Activated T-helper 1 cell treated with anti-CD3 and anti-CD28 coated beads, Interleukin-2, amount 50 U/mL, for 16 hours (primary cell): ENCODE measurements at places on chromosomes 11 and 22.

GRCh38 chr22:17484608-17485007, 78.7 kb upstream of the SLC25A18 start:
- DNase-seq = no peak

DNA sequence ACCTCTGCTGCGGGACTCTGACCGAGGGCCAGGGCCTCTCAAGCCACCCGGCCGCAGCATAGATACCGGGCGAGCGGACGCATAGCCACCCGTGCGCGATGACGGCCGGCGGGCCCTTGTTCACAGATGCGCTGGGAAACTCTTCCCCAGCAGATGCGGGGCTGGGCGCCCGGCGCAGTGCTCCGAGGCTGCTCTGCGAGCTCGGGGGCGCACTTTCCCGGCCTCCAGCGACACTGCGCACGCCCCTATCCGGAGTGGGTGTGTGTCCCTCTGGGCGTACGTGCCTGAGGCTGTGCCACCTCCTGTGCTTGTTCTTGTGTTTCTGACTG, 104.7 kb upstream of the E2F8 start:
- DNase-seq = no peak

DNA sequence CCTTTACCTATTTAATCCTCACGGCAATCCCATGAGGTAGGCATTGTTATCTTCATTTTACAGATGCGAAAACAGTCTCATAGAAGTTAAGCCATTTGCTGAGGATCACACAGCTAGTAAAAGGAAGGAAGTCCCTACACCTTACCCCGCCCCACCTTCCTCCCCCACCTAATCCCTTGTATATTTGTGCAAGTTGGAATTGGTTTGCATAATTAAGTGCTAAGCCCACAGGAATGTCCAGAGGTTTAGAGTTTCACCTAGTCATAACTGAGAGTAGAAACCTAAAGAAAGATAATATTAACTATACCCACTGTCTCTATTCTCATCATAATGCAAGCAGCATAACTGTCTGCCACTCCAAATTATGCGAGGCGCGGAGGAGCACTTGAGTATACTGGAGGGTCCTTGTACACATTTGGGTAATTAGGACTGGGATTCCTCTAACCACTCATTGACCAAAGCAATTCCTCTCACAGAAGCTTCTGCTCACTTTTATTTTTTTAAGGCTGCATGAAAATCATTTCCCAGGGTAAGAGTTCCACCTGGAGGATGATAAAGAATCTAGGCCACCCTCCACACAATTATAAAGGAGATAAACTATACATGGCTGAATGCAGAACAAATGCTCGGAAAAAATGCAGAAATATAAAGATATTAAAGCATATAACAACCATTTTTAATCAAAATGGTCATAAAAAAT, 199.9 kb downstream of the FAM181B start:
- DNase-seq = no peak

DNA sequence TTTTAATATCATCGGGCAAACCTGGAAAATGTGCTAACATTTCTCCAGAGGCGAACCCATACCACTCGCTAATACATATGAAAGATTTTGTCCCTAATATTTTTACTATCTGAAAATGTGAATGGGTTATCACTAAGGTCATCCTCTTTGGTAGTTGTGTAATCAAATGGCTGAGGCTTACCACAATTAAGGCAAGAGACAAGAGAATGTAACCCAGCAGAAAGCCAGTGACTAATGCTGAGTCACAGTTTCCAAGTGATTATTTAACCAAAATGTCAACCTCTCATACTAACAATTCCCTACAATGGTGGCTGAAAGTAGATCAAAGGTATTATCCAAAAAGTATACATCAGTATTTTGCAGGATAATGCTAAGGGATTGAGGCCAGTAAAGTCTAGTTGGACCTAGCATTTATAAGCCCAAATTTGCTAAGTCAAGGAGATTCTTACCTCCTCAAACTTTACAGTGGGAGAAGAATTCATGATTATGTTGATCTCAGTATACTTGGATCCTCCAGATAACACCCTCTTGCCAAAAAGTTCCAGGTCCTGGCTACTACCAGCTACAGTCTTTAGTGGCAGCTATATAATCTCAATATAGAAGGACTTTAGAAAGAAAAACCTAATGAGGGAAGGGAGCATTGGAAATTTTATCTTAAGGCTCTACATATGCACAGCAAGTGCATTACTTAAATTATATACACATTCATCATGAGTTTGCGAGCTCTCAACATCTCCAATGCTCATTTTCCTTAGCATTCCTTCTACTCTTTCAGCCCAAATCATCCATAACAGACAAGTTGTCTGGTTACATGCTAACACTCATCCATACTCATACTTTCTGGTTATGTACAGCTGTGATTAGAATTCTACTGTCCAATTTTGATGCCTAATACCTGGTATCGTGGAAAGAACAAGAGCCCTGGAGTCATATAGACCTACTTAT, 25.4 kb downstream of the SIK3 start:
- no peak for DNase-seq

DNA sequence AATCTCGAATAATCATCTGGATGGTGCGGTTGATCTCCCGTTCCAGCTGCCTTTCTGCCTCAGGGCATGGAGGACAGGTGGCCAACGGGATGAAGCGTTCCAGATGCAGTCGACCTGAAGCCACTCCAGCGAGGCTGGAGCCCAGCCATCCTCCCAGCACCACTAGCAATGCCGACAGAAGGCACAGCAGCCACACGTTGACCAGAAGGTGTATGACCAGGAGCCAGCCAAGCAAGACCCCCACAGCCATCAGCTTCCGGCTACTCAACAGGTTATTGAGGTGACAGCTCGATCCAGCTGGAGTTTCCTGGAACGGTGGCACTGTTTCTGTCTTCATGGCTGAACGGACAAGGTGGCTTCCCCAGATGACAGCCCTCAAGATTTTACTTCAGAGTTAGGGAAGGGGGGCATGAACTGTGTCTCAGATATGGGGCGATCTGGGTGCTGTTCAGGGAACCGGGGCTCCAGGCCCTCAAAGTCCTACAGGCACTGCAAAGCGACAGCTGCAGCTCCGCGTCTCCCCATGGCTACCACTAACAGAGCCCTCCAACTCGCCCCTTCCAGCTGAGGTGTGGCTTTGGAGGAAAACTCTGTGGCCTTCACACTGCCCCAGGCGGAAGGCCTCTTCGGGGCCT, 559 bp downstream of the SNX19 start:
- DNase-seq = no peak

DNA sequence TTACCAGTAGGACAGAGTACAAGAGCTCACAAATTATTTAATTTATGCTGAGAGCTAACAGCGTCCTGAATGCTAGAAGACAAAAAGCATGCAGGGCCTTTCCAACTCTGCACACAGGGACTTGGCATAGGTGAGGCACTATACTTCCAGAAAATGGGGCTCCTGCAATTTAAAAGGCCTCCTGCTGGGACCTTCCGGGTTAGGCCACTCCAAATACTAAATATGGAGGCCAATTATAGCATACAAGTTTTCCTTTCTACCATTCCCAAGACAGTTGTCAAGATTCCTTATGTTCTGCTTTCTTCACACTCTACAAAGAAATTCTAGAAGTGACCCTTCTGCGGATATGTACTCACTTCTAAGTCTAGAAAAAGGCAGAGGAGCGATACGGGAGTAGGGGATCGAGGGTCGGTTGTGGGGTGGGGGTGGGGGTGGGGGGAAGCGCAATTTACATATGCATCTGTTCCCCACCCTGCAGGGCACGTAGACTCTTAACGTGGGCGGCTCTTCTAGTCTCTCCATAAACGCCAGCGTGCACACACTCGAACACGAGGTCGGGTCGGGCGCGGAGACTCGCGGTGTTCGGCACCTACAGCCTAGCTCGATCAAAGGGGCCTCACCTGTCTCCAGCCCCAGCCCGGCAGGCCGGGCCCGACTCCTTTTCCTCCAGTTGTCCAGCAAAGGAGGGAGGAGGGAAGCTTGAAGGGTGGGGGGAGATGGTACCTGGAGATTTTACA, 728 bp downstream of the DCUN1D5 start:
- DNase-seq = no peak

- DNase-seq = no peak
Observed at GRCh38 chr11:119671561-119672015, 57.4 kb downstream of the NECTIN1 start.

DNA sequence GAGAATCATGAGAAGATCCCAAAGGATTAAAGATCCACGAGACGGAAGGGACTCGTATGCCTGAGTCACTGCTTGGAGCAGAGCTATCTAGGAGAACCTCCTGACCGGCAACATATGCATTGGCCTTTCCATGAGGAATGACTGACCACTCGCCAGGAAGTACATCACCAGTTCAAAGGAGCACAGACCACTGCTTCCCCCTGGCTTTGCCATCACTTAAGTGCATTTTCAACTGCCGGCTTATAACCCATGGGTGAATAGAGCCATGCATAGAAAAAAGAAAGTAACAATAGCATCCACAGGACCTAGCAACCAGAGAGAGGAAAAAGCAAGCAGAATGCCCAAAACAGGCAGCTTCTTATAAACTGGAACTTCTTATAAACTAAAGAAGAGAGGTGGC, 98.3 kb upstream of the ZC3H12C start:
- no peak for DNase-seq

GRCh38 chr11:90229791-90230190, 6.9 kb upstream of the CHORDC1 start:
- no peak for DNase-seq

GRCh38 chr11:73997120-73997770, 11.6 kb downstream of the UCP3 start:
- no peak for DNase-seq

DNA sequence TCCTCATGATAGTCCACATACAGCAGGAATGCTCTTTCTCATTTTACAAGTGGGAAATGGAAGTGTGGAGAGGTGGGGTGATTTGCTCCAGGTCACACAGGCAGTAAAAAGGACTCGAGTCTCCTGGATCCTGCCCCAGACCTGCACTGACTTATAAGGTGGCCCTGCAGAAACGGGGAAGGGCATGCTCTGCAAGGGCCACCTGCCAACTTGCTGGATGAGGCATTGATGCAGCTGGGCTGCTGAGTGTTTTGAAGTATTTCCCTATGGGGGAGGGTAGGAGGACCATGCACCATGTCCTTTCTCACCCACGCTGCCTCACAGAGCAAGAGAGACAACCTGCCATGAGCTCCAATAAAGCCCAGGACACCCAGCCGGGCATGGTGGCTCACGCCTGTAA, 36.9 kb downstream of the OR6Q1 start:
- DNase-seq = no peak

DNA sequence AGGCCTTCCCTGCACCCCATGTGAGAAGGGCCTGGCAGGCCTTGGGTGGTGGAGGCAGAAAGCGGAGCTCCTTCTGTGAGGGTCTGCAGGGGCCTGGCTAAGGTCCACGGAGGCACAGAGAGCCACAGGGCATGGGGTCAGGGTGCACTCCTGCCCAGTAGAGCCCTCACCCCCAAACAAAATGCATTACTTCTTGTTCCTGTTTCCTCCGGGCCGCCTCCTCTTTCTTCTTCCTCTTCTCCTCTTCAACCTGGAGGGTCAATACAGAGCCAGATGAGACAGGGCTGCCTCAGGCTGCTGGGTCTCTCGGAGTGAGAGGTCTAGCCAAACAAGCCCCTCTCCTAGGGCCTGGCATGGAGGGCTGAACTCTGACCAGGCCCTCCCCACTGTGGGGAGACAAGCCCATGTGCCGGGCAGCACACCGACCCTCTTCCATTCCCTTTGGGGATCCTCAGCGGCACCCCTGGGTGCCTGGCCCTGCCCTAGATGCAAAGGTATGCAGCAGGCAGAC, 10.3 kb upstream of the NAP1L4 start:
- no peak for DNase-seq

DNA sequence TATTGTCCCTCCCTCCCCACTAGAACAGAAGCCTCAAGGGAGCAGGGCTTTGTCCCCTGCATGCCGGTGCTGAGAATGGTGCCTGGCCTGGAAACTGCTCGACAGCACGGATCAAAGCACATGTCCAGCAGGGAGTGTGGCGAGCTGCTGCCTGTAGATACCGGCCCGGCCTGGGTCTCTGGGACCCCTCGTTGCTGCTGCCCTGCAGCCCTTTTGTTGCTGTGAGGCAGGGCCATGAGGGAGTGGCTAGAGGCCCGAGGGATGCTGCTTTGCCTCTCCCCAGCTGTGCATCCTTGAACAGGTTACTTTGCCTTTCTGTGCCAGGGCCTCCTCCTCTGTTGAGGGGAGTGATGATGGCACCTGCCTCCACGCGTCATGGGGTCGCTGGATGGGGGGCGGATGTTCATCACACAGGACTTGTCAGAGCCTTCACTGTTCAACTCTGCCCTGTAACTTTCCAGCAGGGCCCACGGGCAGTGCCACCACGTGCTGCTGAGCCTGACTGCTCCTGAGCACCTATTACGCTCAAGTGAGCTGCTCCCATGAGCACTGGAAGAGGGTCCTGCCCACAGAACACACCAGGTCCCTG, 15.3 kb upstream of the PARVG start:
- no peak for DNase-seq

GRCh38 chr22:49783926-49784629, 43.6 kb downstream of the BRD1 start:
- DNase-seq = no peak

DNA sequence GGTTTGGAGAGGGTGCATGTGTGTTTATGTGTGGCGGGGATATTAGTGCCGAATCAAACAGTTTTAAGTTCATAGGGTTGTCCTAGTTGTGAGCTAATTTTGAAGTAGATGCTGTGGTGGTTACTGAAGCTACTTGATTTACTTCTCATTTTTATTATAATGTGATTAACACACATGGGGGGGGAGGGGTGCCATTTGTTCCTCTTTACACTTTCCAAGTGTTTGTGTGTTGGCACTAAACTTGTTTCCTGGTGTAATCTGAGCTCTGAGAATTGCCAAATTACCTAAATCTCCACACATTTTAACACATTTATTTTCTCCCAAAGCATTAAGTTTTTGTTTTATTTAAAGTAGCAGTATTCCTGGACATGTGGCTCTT, 60.1 kb downstream of the ZNRF3 start:
- no peak for DNase-seq

GRCh38 chr11:46369458-46370152, 11.9 kb upstream of the MDK start:
- no peak for DNase-seq

GRCh38 chr22:29171721-29172120, 34.0 kb upstream of the EMID1 start:
- DNase-seq = no peak

- DNase-seq = no peak
Observed at GRCh38 chr11:26992031-26992541, 1.8 kb upstream of the FIBIN start.

- DNase-seq = no peak
Observed at GRCh38 chr11:110798201-110798900, 86.1 kb upstream of the ARHGAP20 start.

- peak; percentile 40 for DNase-seq
Observed at GRCh38 chr11:19742588-19743292, 30.1 kb downstream of the NAV2 start.
